ENCODE measurements at places on chromosomes 4 and X.

DNA sequence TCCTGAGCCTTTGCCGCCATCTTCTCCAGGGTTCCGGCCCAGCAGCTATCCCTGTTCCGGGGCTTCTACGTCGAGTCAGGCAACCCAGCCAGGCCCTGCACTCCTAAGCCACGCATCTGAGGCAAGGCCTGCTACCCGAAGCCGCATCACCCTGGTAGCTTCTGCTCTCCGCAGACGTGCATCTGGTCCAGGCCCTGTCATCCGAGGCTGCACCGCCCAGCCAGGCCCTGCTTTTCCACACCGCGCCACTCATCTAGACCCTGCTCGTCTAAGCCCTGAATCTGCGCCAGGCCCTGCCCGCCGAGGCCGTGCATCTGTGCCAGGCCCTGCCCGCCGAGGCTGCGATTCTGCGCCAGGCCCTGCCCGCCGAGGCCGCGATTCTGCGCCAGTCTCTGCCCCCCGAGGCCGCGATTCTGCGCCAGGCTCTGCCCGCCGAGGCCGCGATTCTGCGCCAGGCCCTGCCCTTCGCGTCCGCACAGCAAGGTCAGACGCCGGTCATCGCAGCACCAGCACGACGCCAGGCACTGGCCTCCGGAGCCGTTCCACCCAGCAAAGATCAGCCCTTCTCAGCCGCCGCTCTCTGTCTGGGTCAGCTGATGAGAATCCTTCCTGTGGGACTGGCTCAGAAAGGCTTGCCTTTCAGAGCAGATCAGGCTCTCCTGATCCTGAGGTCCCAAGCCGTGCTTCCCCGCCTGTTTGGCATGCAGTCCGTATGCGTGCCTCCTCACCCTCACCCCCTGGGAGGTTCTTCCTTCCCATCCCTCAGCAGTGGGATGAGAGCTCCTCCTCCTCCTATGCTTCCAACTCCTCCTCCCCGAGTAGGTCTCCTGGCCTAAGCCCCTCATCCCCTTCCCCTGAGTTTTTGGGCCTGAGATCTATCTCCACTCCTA, 75.1 kb downstream of the NUDT10 start:
- DNase-seq, result no peak

- no peak for DNase-seq
Observed at GRCh38 chrX:13198056-13198761, 121.6 kb downstream of the ATXN3L start.

DNA sequence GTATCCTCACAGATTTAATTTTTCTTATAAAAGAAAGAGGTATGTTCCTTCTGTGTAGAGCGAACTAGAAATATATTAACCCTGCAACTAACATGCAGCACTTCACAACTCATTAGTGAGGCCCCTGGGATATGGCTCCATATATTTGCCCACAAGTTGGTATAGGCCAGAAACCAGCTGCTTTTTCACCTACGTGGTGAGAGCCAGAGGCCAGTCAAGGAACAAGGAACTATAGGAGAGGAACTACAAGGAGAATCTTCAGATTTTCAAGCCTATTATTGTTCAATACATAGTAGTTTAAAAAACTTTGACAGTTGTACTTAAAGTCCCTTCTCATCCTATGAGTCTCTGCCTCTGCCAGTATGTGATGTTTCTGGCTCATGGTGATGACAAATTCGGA, 205.9 kb downstream of the CBR4 start:
- no peak for DNase-seq

GRCh38 chr4:41753942-41754341, 5.4 kb upstream of the PHOX2B start:
- no peak for DNase-seq

DNA sequence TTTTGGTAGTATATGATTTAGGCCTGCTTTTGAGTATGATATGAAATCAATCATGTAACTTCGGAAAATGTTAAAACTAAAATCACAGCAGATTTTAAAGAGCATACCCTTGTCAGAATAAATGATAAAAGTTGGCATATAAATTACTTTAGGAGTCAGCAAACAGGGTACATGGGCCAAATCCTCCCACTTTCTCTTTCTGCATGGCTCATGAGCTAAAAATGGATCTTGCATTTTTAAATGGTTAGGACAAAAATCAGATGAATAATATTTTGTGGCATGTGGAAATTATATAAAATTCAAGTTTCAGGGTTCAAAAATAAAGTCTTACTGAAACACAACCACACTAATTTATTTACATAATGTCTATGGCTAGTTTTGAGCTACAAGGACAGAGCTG, 214.9 kb downstream of the GASK1B start:
- DNase-seq, result no peak

GRCh38 chr4:77538574-77539157, 67.0 kb upstream of the CXCL13 start:
- no peak for DNase-seq

GRCh38 chr4:95198961-95199360, 349.8 kb downstream of the UNC5C start:
- no peak for DNase-seq

- DNase-seq, result no peak
Observed at GRCh38 chr4:77358315-77358928, 201.4 kb downstream of the CCNG2 start.

DNA sequence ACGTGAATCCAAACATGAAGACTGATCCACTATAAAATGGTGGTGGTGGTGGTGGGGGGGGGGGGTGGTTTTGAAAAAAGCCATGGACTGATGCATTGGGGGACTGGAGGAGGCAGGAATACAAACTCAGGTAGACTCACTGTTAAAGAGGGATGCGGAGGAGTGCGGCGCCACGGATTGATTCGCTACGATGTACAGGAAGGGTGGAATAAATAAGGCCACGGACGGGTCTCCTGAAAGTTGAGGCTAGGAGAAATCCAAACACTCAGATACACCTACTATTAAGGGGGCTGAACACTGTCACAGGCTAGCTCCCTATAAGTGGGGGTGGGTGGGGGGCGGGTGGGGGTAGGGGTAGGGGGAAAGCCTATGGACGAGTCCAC, 591 bp downstream of the ELK1 start:
- DNase-seq, result no peak

- no peak for DNase-seq
Observed at GRCh38 chr4:24186466-24186865, 296.6 kb upstream of the PPARGC1A start.

DNA sequence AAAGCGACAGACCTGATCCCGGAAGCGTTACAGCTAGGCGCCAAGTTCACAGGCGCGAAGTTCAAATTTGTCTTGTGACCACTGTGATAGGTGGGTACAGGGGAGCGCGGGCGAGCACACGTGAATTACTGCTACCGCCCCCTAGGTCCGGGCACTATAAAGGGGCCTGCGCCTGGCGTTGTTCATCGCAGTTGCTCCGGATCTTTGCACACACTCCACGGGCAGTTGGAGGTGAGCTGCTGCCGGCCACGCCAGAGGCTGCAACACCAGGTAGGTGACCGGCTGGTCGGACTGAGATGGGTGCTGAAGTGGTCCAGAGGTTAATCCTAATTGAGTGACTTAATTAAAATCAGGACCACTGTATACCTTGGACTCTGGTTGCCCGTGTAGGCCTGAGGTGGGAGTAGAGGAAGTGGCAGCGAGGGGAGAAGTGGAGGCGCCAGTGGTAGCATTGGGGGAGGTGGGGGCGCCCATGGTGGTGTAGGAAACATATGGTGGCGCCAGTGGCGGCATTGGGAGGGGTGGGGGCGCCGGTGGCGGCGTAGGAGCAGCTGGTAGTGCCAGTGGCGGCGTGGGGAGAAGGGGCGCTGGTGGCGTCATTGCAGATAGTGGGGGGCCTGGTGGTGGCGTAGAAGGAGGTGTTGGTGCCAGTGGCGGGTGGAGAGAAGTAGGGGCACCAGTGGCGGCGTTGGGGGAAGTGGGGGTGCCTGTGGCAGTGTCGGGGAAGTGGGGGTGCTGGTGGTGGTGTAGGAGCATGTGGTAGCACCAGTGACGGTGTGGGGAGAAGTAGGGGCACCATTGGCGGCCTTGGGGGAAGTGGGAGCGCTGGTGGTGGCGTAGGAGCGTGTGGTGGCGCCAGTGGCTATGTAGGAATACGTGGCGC, at the start of gene GCNA:
Gene GCNA (plus strand): TSS at position 185 of the 883 bp plus-strand sequence. CDS start 2,385 bp downstream, outside the sequence.
- no peak for DNase-seq
